ENCODE measurements at places on chromosomes 2 and 18.

DNA sequence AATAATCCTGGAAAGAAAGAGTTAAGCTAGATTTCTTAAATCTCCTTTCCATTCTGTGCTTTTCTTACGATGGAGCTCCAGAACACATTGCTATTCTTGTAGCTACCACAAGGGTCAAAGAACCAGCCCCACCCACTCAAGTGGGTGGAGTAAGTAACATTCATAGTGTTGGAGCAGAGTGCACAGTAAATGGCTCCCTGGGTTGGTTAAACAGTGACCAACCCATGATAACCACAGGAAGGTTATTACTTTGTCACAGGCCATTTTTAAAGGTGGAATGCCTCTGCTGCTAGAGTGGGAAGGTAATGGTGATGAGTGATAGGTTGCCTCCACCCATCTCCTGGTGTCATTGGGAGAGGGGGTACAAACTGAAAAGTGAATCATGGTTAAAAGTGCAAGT, 13.9 kb downstream of the ARPC2 start:
- peaks cover 31% of the 10 kb centered on the region for H3K4me1 ChIP-seq
- H3K27me3 ChIP-seq, result no peaks in the 10 kb centered on the region
- H3K4me3 ChIP-seq, result no peak overlapping the region
- H3K36me3 ChIP-seq, result peaks cover 28% of the 10 kb centered on the region
- DNase-seq, result no peak

- no peaks in the 10 kb centered on the region for H3K36me3 ChIP-seq
- H3K27ac ChIP-seq, result no peak overlapping the region
- no peak for DNase-seq
- H3K4me1 ChIP-seq, result peaks cover 29% of the 10 kb centered on the region
- H3K27me3 ChIP-seq, result no peaks in the 10 kb centered on the region
These were observed 42.6 kb downstream of the PNO1 start for GRCh38 chr2:68200157-68200787.

DNA sequence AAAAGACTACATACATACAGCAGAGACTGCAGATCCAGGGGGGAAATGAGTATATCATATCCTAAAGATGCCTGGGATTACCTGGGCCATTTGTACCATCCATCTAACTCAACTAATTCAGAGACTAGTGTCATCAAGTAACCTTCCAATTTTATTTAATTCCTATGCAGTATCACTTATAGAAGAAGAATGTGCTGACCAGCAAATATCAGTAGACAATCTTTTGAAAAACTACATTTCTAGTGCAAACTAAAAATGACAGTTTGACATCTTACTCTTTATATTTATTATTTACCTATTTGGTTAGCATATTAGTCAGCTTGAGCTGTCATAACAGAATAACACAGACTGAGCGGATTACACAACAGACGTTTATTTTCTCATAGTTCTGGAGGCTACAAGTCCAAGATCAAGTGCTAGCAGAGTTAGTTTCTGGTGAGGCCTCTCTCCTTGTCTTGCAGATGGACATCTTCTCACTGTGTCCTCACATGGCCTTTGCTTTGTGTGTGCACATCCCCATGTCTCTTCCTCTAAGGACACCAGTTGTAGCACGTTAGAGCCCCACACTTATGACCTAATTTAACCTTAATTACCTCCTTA, 47.0 kb downstream of the NCKAP5 start:
- no peaks in the 10 kb centered on the region for H3K4me1 ChIP-seq
- H3K4me3 ChIP-seq, result no peak overlapping the region
- no peaks in the 10 kb centered on the region for H3K27me3 ChIP-seq
- no peaks in the 10 kb centered on the region for H3K36me3 ChIP-seq
- H3K27ac ChIP-seq, result no peak overlapping the region

DNA sequence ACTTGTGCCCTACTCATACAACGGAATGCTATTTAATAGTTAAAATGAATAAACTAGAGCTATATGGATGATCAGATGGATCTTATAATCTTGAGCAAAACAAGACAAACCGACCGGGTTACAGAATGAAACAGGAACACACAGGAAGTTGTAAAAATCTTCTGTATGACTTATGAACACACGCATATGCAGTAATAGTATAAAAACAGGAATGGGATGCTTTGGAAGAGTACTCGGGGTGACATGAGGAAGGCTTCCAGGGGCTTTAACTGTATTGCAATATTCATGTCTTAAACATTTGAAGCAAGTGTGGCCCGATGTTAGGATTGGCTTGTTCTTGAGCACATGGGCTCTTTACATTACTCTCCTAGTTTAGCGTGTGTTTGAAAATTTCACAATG, 14.9 kb upstream of the E2F6 start:
- no peak overlapping the region for H3K27ac ChIP-seq
- H3K4me3 ChIP-seq, result no peak overlapping the region
- DNase-seq, result no peak
- H3K4me1 ChIP-seq, result peaks cover 12% of the 10 kb centered on the region
- H3K36me3 ChIP-seq, result no peaks in the 10 kb centered on the region
- peaks cover 32% of the 10 kb centered on the region for H3K27me3 ChIP-seq

- H3K36me3 ChIP-seq, result no peaks in the 10 kb centered on the region
- H3K27ac ChIP-seq, result no peak overlapping the region
- H3K4me1 ChIP-seq, result peaks cover 31% of the 10 kb centered on the region
- H3K4me3 ChIP-seq, result no peak overlapping the region
These were observed 1.8 kb upstream of the HOXD8 start for GRCh38 chr2:176127774-176128072.

- H3K36me3 ChIP-seq, result no peaks in the 10 kb centered on the region
- no peak overlapping the region for H3K27ac ChIP-seq
- H3K27me3 ChIP-seq, result no peaks in the 10 kb centered on the region
- no peak overlapping the region for H3K4me3 ChIP-seq
- no peak for DNase-seq
These were observed 58.2 kb downstream of the ERBB4 start for GRCh38 chr2:212480447-212480846.
